ENCODE measurements at places on chromosomes 7 and 10. TPM values are rescaled to one million over a fixed set of nuclear protein-coding genes. Genes with fewer than 3 reads are reported as not detected.
A peak's percentile ranks its signal among the peaks of the same experiment; 100 is the strongest.

Gene IL15RA
- polyA plus RNA-seq: 3.8 TPM

Gene CAPZA2
- polyA plus RNA-seq: 150 TPM

DNA sequence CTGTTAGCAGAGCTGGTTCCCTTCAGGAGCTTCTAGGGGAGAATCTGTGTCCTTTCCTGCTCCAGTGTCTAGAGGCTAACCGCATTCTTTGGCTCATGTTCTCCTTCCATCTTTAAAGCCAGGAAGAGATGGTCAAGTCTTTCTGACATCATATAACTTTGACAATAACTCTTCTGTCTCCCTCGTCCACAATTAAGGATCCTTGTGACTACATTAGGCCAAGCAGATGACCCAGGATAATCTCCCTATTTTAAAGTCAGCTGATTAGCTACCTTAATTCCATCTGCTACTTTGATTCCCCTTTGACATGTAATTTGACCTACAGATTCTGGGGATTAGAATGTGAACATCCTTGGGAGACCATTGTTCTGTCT lies 28.1 kb upstream of the SLC26A4 start:
- H3K4me1 ChIP-seq: no peaks in the 10 kb centered on the region
- no peak overlapping the region for H3K27ac ChIP-seq
- no peaks in the 10 kb centered on the region for H3K36me3 ChIP-seq
- H3K4me3 ChIP-seq: no peak overlapping the region

Gene GRID1
- polyA plus RNA-seq: 0.03 TPM

DNA sequence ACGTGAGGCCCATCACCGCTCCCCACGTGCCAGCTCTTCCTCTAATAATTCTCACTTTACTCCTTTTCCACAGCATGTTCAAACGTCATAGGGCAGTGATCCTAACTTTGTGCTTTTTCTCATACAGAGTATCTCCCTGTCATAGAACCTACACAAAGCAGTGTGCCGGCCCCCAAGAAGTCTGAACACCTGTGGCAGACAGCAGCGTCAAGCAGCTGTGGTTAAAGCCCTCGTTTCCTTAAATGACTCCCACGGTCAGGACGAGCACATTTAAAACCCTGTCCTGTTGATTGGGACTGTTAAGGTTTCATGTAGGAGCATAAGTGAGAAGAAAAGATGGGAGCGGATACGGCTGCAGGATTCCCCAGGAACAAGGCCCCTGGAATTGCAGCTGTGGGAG lies 267.2 kb downstream of the DIP2C start:
- no peak overlapping the region for H3K27ac ChIP-seq
- no peaks in the 10 kb centered on the region for H3K27me3 ChIP-seq
- H3K36me3 ChIP-seq: peaks cover 2% of the 10 kb centered on the region
- no peak for DNase-seq
- H3K4me3 ChIP-seq: no peak overlapping the region

DNA sequence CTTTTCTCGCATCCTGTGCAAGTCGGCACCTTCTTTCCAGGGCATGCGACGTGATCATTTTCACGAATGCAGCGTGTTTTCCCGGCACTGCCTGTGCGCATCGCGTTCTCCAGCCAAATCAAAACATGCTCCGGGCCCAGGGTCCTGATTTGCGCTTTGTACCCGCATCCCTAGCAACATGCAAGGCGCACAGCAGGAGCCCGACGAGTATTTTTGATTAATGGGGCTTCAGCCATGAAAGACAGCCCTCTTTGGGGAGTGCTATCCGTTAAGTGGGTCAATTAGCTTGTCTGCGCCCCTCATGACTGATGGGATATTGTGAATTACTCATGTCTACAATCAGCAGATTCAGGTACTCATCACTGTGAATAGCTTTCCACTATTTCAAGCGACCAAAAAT lies 243.3 kb upstream of the RNF32 start:
- H3K36me3 ChIP-seq: no peaks in the 10 kb centered on the region
- H3K4me1 ChIP-seq: no peaks in the 10 kb centered on the region
- H3K27me3 ChIP-seq: no peaks in the 10 kb centered on the region
- no peak overlapping the region for H3K4me3 ChIP-seq
- DNase-seq: no peak

Gene DBNL
- 88.4 TPM for polyA plus RNA-seq

Gene RBM33
- 6.8 TPM for polyA plus RNA-seq

Gene NAT16
- not detected for polyA plus RNA-seq

DNA sequence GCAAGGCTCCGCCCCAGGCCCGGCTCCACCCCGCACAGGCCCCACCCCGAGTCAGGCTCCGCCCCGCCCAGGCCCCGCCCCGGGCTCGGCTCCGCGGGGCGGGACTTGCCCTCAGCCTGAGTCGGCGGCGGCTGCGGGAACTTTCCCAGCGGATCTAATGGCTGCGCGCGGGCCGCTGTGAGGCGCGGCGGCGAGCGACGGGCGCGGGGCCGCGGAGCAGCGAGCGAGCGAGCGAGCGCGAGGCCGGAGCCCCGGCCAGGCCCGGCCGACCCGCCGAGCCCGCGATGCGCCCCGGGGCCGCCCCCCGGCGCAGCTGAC lies at the start of gene INPP5A:
TSS of gene INPP5A (plus strand) at position 104 of the 318 bp plus-strand sequence. CDS start 310 bp downstream, outside the sequence.
- no peaks in the 10 kb centered on the region for H3K27me3 ChIP-seq
- DNase-seq: no peak
- H3K27ac ChIP-seq: peak within 1 kb of the TSS; percentile 20
- H3K4me3 ChIP-seq: peak within 1 kb of the TSS; percentile 67

DNA sequence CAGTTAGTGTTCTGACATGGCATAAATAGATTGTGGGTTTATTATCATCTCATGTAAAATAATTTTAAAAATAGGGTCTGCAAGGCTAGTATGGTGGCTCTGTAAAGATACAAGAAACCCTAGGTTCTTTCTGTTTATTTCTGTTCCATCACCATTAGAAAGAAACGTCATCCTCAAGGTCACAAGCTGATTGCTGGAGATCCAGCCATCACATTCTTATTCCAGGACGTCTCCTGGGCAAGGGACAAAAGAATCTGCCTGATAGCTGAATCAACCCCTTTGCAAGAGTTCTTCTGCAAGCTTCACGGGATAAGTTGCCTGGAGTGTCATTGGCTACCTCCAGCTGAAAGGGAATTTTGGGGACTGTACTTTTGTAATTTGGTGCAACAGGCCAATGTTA lies 184.4 kb downstream of the CAMK1D start:
- H3K36me3 ChIP-seq: no peaks in the 10 kb centered on the region
- no peak overlapping the region for H3K27ac ChIP-seq
- H3K4me3 ChIP-seq: no peak overlapping the region
- DNase-seq: no peak

Gene HOGA1
- 0.49 TPM for polyA plus RNA-seq

DNA sequence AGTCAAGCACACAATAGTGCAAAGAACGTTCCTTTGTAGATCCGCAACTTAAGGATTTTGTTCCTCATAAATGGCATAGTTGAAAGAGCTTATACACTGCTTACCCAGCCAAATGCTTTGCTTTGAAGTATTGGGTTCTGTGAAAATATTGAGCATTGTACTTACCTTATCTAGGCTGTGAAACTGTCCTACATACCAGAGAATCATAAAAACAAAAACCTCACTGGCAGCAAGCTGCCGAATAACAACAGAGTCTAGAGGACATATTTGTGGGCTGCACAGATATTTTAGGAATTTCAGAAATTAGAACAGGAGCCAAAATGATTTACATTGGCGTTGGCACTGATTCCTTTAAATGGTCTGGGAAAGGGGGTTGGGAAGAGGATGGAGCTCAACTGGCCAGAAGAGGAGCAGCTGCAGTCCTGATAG lies 174.8 kb downstream of the RTKN2 start:
- no peak for DNase-seq
- no peak overlapping the region for H3K4me3 ChIP-seq
- peaks cover 3% of the 10 kb centered on the region for H3K4me1 ChIP-seq
- no peaks in the 10 kb centered on the region for H3K27me3 ChIP-seq
- peaks cover 14% of the 10 kb centered on the region for H3K36me3 ChIP-seq

GRCh38 chr7:54581511-54581910 lies 39.3 kb downstream of the VSTM2A start:
- DNase-seq: peak; percentile 5
- no peaks in the 10 kb centered on the region for H3K27me3 ChIP-seq
- H3K4me1 ChIP-seq: peaks cover 9% of the 10 kb centered on the region
- H3K36me3 ChIP-seq: no peaks in the 10 kb centered on the region
- H3K4me3 ChIP-seq: no peak overlapping the region

GRCh38 chr10:128191847-128192246 lies 65.6 kb upstream of the MKI67 start:
- H3K4me3 ChIP-seq: no peak overlapping the region
- H3K27me3 ChIP-seq: no peaks in the 10 kb centered on the region
- no peak for DNase-seq
- H3K36me3 ChIP-seq: no peaks in the 10 kb centered on the region
- no peaks in the 10 kb centered on the region for H3K4me1 ChIP-seq
